ENCODE measurements at places on chromosomes 13 and 19. TPM values are rescaled to one million over a fixed set of nuclear protein-coding genes. Genes with fewer than 3 reads are reported as not detected.
A peak's percentile ranks its signal among the peaks of the same experiment; 100 is the strongest.

DNA sequence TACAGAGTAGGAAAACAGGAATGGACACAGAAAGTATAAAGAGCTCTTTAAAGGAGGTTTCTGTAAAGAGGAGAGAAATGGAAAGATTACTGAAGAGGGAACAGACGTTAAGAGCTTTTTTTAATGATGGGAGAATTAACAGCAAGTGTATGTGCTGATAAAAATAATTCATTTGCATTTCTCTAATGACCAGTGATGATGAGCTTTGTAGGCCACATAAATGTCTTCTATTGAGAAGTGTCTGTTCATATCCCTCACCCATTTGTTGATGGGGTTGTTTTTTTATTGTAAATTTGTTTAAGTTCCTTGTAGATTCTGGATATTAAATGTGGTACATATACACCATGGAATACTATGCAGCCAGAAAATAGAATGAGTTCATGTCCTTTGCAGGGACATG lies 40.0 kb downstream of the MYO16 start:
- H3K27ac ChIP-seq, result no peak overlapping the region
- no peaks in the 10 kb centered on the region for H3K27me3 ChIP-seq
- no peak overlapping the region for H3K4me3 ChIP-seq

GRCh38 chr13:33931397-33932311 lies 113.7 kb downstream of the RFC3 start:
- no peaks in the 10 kb centered on the region for H3K4me1 ChIP-seq
- no peak overlapping the region for H3K27ac ChIP-seq
- H3K27me3 ChIP-seq, result no peaks in the 10 kb centered on the region
- H3K36me3 ChIP-seq, result no peaks in the 10 kb centered on the region
- no peak overlapping the region for H3K4me3 ChIP-seq
- DNase-seq, result no peak

DNA sequence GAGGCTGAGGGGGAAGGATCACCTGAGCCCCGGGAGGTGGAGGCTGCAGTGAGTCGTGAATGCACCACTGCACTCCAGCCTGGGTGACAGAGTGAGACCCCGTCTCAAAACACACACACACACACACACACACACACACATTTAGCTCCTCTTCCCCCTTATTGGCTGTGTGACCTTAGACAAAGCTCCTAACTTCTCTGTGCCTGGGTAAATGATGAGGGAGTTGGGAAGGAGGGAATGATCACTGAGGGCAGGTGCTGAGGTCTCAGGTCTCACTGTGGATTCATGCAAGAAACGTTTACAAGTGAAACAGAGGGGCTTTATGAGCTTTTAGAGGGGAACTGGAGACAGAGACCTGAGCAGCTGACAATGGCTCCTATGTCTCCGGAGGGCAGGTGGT lies 16.9 kb upstream of the BCL3 start:
- H3K27ac ChIP-seq, result no peak overlapping the region
- no peaks in the 10 kb centered on the region for H3K36me3 ChIP-seq
- no peak for DNase-seq

Gene CHST8
- total RNA-seq, result 0.27 TPM

DNA sequence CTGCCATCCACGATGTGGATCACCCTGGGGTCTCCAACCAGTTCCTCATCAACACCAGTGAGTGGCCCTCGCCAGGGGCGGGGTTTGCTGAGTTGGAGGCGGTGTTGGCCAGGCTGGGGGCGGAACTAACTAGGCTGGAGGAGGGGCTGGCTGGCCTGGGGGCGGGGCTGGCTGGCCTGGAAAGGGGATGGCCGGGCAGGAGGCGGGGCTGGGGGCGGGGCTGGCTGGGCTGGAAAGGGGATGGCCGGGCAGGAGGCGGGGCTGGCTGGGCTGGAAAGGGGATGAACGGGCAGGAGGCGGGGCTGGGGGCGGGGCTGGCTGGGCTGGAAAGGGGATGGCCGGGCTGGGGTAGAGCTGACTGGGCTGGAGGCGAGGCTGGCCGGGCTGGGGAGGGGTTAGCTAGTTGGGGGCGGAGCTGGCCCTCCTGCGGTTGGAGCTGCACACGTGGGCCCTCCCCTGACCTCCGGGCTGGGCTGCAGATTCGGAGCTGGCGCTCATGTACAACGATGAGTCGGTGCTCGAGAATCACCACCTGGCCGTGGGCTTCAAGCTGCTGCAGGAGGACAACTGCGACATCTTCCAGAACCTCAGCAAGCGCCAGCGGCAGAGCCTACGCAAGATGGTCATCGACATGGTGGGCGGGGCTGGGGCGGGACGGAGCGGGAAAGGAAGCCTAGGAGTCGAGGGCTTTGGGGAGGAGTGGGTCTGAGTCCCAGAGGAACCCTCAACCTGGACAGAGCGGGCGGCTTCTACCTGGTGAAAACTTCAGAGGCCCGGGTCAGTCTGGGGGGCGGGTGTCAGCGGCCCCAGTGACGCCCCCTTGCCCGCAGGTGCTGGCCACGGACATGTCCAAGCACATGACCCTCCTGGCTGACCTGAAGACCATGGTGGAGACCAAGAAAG lies 41.0 kb downstream of the PDE4A start:
- H3K36me3 ChIP-seq, result no peaks in the 10 kb centered on the region
- no peak overlapping the region for H3K27ac ChIP-seq
- H3K4me3 ChIP-seq, result peak overlapping the region; percentile 32
- peak; percentile 79 for DNase-seq

- H3K4me1 ChIP-seq, result peaks cover 11% of the 10 kb centered on the region
- no peak overlapping the region for H3K4me3 ChIP-seq
- no peaks in the 10 kb centered on the region for H3K27me3 ChIP-seq
- H3K27ac ChIP-seq, result no peak overlapping the region
- no peaks in the 10 kb centered on the region for H3K36me3 ChIP-seq
Observed at GRCh38 chr13:112725346-112726015, 35.6 kb downstream of the ATP11A start.

DNA sequence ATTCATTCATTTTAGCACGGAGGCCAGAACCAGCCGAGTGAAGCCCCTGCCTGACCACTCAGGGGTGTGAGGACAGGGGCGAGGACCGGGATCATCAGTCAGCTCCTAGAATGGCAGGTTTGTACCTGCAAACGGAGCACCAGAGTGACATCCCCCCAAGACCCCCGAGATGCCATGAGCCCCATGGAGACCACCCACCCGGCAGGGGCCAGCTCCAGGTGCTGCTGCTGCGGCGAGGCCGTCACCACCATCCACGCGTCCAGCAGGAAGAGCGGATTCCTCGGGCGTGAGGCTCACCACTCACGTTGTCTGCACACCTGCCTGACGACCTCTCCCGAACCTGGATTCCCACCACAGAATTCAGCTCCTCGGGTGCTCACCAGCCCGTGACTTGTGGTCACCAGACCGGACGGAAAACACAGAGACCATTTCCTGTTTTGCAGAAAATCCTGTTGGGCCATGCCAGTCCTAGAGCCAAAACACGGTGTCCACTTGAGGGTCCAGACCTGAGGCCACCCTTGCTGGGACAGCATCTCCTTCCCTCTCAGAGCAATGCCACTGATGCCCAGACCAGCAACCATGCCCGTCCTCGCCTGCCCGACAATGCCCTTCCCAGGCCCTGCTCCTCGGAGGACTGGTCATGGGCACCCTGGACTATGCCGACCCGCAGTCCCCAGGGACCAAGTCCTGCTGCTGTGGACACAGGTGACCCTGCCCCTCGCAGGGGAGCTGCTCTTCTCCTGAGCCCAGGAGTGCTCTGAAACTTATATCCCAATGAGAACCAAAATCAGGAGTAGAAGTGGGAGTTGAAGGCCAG lies 74.2 kb downstream of the RASA3 start:
- H3K27ac ChIP-seq, result no peak overlapping the region
- H3K27me3 ChIP-seq, result no peaks in the 10 kb centered on the region
- no peak overlapping the region for H3K4me3 ChIP-seq
- DNase-seq, result no peak

DNA sequence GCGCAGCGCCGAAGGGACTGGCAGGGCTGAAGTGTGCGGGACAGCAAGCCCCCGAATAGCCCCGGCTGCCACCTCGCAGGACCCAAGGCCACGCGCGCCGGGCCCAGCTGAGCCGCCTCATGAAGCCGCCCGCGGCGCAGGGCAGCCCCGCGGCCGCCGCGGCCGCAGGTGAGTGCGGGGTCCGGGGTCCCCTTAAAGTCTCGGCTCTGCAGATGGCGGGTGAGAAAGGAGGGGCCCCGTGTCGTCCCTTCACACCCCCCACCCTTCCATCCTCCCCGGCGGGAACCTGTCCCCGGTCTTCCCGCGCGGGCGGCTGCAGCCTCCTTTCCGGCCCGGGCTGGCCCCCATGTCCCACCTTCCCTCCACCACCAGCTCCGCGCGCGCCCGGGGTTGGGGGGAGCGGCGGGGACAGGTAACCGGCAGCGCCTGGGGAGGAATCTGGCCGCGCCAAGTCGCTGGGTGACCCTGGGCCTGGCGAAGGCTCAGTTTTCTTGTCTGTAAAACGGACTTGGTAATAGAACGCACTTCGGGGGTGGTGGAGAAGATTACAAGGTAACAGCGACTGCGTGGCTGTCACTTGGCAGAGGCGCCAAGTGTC lies 338 bp downstream of the RGCC start:
- DNase-seq, result peak; percentile 61
- peak overlapping the region; percentile 94 for H3K4me3 ChIP-seq
- peaks cover 28% of the 10 kb centered on the region for H3K36me3 ChIP-seq
- H3K4me1 ChIP-seq, result peaks cover 43% of the 10 kb centered on the region
- peak overlapping the region; percentile 94 for H3K27ac ChIP-seq

Gene OLFM4
- not detected for total RNA-seq

Gene CEACAM1
- 7.0 TPM for total RNA-seq

GRCh38 chr13:42751693-42752092 lies 29.7 kb upstream of the FAM216B start:
- no peak overlapping the region for H3K27ac ChIP-seq
- DNase-seq, result no peak
- H3K36me3 ChIP-seq, result no peaks in the 10 kb centered on the region
- peaks cover 4% of the 10 kb centered on the region for H3K27me3 ChIP-seq
- H3K4me1 ChIP-seq, result no peaks in the 10 kb centered on the region
- H3K4me3 ChIP-seq, result no peak overlapping the region

- no peak for DNase-seq
- H3K4me3 ChIP-seq, result no peak overlapping the region
- no peak overlapping the region for H3K27ac ChIP-seq
Observed at GRCh38 chr13:19117913-19118739, 63.5 kb downstream of the TUBA3C start.

DNA sequence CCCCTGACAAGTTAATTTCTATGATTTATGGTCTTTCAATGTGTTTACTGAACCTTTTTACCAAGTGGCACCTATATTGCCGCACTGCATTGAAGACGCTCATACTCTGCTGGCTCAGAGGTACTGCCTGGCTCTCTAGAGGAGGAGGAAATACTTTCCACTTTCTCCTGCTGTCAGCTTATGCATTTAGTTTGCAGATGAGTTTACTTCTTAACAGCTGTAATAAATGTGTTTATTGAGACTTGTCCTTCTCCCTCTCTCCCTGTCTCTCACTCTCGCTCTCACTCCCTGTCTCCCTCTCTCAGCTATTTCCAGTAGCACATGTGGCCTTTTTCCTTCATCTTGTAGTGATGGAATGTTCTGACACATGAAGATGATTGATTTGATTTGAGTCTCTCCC lies 60.3 kb upstream of the SPATA13 start:
- H3K27me3 ChIP-seq, result peaks cover 4% of the 10 kb centered on the region
- H3K4me1 ChIP-seq, result peaks cover 14% of the 10 kb centered on the region
- no peak for DNase-seq
- H3K4me3 ChIP-seq, result no peak overlapping the region
- no peaks in the 10 kb centered on the region for H3K36me3 ChIP-seq

DNA sequence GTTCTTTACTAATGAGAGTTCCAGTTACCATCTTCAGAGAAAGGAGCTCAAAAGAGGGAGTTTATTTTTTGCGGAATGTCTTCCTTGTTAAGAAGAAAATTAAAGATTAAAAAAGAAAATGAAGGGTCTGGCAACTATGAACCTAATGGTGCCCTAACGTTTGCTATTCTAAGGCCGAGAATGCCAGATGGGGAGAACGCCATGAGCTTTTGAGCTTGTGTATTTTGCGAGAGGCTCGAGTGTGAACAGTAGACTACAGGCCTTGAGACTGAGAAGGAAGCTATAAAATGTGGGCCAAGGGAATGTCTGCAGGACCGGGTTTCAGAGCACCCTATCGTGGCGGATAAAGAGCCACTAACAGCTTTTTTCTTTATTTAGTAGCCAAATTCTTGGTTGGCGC lies 6.7 kb downstream of the FGF14 start:
- no peak for DNase-seq
- no peaks in the 10 kb centered on the region for H3K36me3 ChIP-seq
- peaks cover 20% of the 10 kb centered on the region for H3K4me1 ChIP-seq
- H3K4me3 ChIP-seq, result peak overlapping the region; percentile 53
- peaks cover 27% of the 10 kb centered on the region for H3K27me3 ChIP-seq

Gene GSX1
- total RNA-seq, result not detected

DNA sequence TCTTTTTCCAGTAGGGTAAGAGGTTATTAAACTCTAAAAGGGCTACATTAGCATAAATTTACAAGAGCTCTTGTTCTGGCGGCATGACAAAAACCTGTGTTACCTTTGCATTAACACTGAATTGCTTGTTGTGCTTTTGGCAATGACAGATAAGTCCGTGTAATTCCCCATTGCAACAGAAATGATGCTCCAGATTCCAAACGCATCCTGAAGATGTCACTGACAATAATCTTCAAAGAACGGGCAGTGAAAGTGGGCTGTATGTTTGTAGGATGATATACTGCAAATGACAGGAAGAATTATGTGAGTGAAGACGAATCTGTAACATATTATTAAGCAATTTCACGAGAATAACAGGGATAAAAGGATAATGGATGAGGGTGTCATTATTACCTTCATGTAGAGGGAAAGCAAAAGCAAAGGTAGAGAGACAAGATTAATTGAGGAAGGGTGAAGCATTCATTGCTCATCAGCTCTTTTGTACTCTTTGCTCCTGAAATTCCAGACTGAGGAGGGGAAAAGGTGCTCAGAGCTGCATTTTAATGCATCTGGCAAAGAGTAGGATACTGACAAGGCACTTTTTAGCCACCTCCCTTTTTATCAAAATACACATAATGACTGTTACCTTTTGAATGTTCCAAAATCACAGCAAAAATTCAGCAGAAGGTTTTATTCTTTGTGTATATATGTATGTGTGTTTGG lies 38.5 kb upstream of the MAB21L1 start:
- H3K4me1 ChIP-seq, result no peaks in the 10 kb centered on the region
- H3K27me3 ChIP-seq, result no peaks in the 10 kb centered on the region
- no peaks in the 10 kb centered on the region for H3K36me3 ChIP-seq
- H3K4me3 ChIP-seq, result no peak overlapping the region

- no peak overlapping the region for H3K4me3 ChIP-seq
- peaks cover 34% of the 10 kb centered on the region for H3K27me3 ChIP-seq
- DNase-seq, result no peak
Observed at GRCh38 chr19:31347354-31347753, 1.9 kb downstream of the TSHZ3 start.

DNA sequence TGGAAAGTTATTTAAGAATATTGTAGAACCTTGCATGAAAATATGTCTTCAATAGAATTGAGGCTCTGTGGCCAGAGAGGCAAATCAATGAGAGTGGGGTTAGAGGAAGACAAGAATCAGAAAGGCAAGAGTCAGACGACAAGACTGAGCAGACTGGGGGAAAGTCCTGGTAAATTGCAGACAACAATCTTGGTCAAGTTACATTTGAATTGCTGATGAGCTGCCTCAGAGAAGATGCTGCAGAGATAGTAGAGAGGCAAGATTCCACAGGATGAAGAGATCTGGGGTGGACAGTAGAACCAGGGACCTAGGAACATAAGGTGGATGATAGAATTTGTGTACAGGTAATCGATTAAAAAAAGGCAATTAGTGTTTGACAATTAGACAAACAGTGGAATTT lies 133.8 kb downstream of the RXFP2 start:
- peaks cover 4% of the 10 kb centered on the region for H3K27me3 ChIP-seq
- no peak overlapping the region for H3K4me3 ChIP-seq
- H3K27ac ChIP-seq, result no peak overlapping the region
- DNase-seq, result no peak
- H3K4me1 ChIP-seq, result no peaks in the 10 kb centered on the region
- no peaks in the 10 kb centered on the region for H3K36me3 ChIP-seq
